ENCODE measurements at places on chromosomes 13 and 19. TPM values are rescaled to one million over a fixed set of nuclear protein-coding genes. Genes with fewer than 3 reads are reported as not detected.

The THSD8 gene
- total RNA-seq: 1.6 TPM

The SHISA7 gene
- 43.9 TPM for total RNA-seq

The WASF3 gene
- 131 TPM for total RNA-seq

The PLPPR2 gene
- total RNA-seq: 72.0 TPM

The SNAPC2 gene
- 17.7 TPM for total RNA-seq

The PTGIR gene
- total RNA-seq: 1.8 TPM

The FCAR gene
- not detected for total RNA-seq

The GRIK5 gene
- total RNA-seq: 53.4 TPM

The CYP4F3 gene
- 3.8 TPM for total RNA-seq

The ADGRE2 gene
- total RNA-seq: 4.4 TPM

The FUT3 gene
- 1.6 TPM for total RNA-seq

The ZNF737 gene
- total RNA-seq: 35.9 TPM

The ZNF726 gene
- total RNA-seq: 4.7 TPM

Measured in dorsolateral prefrontal cortex (tissue), 122 donors.